ENCODE measurements at places on chromosomes 4 and X.
A peak's percentile ranks its signal among the peaks of the same experiment; 100 is the strongest.

- DNase-seq = no peak
These were observed 4.1 kb upstream of the HPF1 start for GRCh38 chr4:169761846-169762245.

DNA sequence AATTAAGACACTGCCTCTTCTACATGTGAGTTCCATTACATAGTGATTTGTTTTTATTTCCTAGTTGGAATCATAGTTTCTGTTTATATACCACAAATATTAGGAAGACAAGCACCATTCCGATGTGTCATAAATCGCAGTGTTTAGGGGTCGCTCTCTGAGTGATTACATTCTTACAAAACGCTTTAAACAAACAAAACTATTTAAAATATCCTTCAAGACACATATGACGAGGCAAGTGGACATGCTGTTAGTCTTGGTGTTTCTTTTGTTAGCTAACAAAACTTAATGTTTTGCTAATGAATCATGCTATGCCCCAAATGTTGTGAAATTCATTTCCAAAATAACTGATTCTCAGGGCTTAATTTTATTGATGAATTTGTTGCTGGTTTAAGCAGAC, 1219.3 kb upstream of the PRKX start:
- no peak for DNase-seq

DNA sequence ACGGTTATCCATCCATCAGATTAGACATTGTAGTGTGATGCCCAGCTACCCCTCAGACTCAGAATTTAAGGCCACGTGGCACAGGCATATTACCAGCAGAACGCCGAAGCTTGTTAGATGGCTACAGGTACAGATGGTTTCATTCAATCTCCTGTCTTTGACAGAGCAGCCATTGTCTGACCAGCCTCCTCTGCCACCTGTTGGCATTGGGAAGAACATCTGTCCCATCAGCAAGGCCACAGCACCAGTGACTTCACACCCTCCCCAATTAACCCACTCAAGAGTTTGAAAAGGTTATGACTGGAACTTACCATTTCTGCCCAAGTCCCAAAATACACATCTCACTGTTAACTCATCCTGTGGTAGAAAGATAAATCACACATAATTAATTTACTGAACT, 22.0 kb upstream of the PHKA2 start:
- no peak for DNase-seq

GRCh38 chrX:134173541-134174272, 63.3 kb upstream of the CCDC160 start:
- no peak for DNase-seq

GRCh38 chr4:61462451-61463326, 262.6 kb downstream of the ADGRL3 start:
- DNase-seq = no peak

GRCh38 chr4:118910221-118910620, 21.6 kb downstream of the SYNPO2 start:
- no peak for DNase-seq

DNA sequence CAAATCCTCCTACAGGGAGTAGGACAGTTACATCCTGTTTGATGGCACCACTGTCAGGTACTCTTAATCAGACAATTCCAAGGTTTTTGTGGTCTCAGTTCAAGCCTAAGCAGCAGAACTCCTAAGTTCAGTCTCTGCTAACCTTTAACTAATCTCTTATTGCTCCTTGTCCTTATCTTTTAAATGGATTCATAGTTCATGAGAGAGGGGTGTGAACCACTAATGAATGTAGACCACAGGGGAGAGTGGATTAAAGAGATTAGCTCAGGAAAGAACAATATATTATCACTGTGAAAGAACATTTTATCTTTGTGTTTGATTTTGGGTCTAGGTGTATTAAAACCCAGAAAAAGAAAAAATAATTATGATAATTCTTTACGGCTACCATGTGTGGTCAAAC, 168.9 kb downstream of the DCK start:
- no peak for DNase-seq

GRCh38 chr4:6561706-6562371, 13.2 kb upstream of the MAN2B2 start:
- no peak for DNase-seq

GRCh38 chr4:152691761-152692160, 12.0 kb upstream of the TMEM154 start:
- no peak for DNase-seq

GRCh38 chr4:67198727-67199126, 346.6 kb downstream of the CENPC start:
- peak; percentile 58 for DNase-seq

DNA sequence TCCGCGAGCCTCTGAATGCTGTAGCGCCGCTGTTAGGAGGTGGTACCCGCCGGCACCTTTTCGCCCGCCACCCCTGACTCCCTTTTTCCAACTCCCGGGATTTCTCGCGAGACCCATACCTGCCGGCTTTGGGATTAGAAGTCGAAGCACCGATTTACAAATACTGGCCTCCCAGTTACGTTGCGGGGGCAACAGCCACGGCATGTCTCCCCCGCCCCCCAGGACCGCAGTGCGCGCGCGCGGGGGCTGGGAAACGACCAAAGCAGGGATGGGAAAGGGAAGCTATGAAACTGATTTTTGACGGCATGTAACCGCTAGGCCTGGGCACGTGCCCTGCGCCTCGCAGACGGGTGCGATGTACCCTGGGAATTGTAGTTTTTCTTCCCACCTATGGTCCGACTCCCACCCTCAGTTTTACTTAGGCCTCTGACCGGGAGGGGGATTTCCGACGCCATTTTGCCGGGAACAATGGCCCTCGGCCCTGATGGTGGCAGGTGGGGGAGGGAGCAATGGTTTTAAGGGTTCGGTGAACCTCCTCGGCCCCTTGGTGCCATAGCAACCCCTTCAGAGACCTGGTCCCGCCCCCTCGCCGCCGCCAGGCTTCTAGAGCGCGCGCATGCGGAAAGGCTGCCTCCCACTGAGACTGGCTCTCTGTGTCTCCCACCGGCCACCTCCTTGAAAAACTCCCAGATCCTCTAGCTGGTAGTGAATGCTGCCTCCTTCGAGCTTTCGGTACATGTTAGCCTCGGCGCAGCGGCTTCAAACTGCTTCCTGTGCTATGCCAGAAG, 772 bp upstream of the WNK3 start:
- no peak for DNase-seq

GRCh38 chrX:64204701-64205440, 637 bp downstream of the AMER1 start:
- no peak for DNase-seq

Data from LNCaP clone FGC (cell line).